Naive thymus-derived CD4-positive, alpha-beta T cell (primary cell): ENCODE measurements at places on chromosomes 2 and 18. TPM values are rescaled to one million over a fixed set of nuclear protein-coding genes. Genes with fewer than 3 reads are reported as not detected.

- DNase-seq: no peak
These were observed 59.3 kb upstream of the DCC start for GRCh38 chr18:52280702-52281101.

GRCh38 chr2:17804358-17804757, 11.9 kb upstream of the MSGN1 start:
- no peak for DNase-seq

The LRATD1 gene
- not detected for polyA plus RNA-seq

GRCh38 chr2:112688086-112688880, 32.5 kb upstream of the NT5DC4 start:
- no peak for DNase-seq

DNA sequence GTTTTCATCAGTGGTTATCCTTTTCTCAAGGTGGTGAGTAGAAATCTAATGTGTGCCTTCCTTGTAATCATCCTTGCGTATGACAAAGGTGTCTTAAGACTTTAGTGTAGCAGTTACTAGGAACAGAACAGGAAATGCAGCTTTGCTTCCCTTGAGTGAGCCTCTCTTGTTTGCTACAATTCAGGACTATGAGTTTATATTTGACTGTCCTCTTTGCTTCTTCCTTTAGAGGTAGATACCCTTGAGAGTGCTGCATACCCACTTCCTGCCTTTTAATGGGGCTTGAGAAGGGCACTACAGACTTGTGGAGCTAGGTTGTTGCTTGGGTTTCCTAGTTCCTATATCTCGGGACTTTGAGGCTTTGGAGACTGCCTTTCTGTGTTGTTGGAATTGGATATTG, 3.8 kb downstream of the KCNJ13 start:
- DNase-seq: no peak

GRCh38 chr2:150280231-150280630, 207.2 kb downstream of the RND3 start:
- DNase-seq: no peak

GRCh38 chr2:61220768-61221167, 58.8 kb downstream of the C2orf74 start:
- no peak for DNase-seq

The MC2R gene
- polyA plus RNA-seq: not detected

DNA sequence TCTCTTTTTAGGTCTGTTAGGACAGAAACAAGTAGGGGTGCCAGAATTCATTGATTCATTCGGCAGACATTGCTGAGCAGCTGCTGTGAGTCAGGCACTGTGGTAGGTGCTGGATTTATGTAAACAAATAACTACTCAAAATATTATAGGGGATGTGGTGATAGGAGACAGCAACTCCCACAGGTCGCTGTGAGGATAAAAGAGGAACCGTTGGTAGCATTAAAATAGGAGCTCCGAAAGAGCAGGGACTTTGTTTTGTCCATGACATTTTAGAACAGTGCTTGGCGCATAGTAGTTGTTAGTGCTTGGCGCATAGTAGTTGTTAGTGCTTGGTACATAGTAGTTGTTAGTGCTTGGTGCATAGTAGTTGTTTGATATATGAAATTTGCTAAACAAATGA, 29.2 kb downstream of the ATP6V1C2 start:
- no peak for DNase-seq

DNA sequence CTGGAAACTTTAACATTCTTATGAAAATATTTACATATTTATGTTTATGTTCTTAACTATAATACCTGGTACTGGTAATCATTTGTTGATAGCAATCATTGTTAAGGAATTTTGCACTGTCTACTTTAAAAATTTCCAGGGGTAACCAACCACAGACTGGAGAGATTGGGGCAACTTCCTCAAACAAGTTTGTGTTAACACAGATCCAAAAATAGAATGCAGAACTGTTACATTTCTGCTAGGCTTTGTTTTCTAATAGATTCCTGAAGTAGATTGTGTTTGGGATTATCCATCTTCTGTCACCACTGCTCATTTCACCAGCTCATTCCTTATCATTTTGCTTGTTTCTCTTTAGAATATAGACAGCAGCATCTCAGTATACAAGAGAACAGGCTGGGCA, 23.7 kb downstream of the RNF125 start:
- DNase-seq: no peak

DNA sequence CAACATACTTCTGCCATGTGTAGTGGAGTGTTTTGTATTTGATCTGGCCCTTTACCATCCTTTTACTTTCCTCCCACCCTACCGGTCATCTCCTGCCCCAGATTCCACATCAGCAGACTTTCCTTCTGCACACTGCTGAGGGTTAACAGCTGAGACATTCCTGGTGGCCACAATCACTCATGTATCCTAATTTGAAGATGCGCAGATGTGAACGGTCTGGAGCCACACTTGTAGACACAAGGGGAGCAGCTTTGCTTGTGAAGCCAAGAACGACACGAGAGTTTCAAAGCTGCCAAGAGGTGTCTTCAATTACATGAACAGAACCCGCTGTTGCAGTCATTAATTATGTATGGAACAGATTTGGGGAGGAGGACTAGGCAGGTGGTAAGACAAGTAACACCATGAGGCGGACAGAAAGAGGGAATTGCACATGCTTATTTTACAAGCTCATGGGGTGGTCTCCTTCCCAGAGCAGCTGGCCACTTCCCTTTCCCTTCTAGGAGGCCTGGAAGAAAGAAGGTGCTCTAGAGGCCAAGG, 260.7 kb upstream of the KLHL29 start:
- no peak for DNase-seq

The TP53I3 gene
- not detected for polyA plus RNA-seq

DNA sequence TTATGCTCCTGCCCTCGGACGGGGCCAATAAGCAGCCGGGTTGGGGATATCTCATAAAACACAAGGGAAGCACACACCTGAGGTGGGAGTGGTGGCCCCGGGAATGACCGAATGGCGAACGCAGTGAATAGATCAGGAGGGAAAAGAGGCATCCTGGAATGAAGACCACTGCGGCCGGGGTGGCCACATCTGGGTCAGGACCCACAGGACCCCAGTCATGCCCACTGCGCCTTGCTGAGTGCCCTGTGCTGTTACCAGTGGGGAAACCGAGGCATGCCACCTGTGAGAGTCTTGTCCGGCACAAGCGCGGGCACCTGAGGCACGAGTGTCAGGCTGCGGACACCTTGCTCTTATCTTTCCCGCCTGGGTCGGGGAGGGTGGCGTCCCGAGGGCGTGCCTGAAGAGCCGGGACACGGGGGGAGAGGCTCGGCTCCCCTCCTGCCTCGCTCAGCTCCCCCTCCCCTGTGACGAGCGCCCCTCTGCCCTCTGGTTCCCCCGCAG, 1.6 kb downstream of the PDCD1 start:
- no peak for DNase-seq

The KIF3C gene
- 0.54 TPM for polyA plus RNA-seq

- no peak for DNase-seq
These were observed 206.1 kb downstream of the TFCP2L1 start for GRCh38 chr2:121078899-121079298.

- no peak for DNase-seq
These were observed 114.6 kb downstream of the ACVR1 start for GRCh38 chr2:157761520-157761919.

The AKAIN1 gene
- polyA plus RNA-seq: not detected
